ENCODE measurements at places on chromosomes 5 and 9.

DNA sequence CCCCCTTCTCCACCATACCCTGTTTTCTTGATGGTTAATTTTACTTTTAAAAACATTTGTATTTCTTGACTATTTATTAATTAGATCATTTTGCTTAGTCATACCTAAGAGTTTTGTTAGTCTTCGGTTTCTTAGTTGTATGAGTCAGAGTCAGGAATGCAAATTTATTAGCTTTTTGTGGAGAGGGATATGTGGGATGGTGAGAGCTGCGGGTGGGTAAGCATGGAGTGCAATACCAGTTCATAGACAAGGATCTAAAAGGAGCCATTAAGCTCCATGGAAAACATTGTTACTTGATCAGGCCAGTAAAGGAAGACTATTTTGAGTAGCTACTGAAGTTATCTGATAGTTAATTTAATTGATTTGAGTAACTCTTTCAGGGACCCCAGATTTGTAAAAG lies 77.5 kb downstream of the ZSWIM6 start:
- peak; percentile 63 for DNase-seq

DNA sequence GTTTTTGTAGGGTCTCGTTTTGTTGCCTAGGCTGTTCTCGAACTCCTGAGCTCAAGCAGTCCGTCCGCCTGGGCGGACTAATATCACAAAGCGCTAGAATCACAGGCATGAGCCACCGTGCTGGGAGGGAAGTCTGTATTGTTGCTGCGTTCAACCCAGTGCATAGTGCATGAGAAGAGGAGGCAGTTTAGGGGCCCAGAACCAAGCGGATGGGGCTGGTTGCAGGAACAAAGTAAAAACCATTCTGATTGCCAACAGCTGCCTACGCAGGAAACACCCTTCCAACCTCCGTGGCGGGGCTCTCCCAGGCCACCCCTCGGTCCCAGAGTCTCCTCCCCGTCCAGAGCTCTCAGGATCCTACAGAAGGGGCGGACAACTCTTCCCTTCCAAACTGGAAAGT lies 87.1 kb downstream of the ANXA2R start:
- DNase-seq, result no peak

- DNase-seq, result no peak
These were observed 224.1 kb upstream of the DAB2 start for GRCh38 chr5:39648848-39649227.

DNA sequence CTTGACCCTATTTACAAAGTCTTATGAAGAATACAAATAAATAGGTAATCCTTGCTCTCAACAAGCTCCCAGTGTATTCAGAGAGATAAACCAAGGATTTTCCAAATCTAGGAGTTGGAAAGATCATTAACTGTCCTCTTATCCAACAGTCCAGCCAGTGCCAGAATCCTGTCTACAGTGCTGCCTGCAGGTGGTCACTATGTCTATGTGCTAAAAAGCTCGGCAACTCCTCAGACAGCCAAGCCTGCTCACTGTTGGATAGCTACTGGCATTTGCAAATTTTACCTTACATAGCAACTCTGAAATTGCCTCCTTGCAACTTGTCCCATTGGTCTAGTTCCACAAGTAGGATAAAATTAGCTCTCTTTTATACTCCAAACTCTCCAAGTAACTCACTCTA lies 187.4 kb downstream of the DCP2 start:
- DNase-seq, result no peak

DNA sequence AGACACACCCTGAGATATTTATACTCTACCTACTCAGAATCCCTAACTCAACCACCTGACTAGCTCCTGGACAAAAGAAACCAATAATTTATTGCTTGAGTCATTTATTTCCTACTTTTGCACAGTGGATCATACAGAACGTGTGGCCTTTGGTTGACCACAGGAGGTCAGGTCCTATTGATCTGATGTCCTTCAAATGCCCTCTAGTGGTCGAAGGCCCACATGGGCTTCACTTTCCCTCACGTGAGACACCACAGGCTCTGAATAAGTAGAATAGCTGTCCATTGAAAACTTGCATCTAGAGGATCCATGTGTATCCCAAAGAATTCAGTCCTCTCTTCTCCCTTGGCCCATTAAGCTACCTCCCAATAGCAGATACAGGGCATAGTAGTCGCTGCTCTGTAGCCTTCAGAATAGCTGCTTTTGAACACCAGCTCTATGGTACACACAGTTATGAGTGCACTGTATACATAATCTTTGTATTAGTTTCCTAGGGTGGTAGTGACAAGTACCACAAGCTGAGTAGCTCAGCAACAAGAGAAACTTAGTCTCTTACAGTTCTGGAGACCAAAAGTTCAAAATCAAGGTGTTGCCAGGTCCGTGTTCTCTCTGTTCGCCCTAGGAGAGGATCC lies 177.6 kb upstream of the SMARCA2 start:
- peak; percentile 18 for DNase-seq

Data from suppressor macrophage treated with lipopolysaccharide for 4 hours (primary cell).